ENCODE measurements at places on chromosomes 13 and 19.

DNA sequence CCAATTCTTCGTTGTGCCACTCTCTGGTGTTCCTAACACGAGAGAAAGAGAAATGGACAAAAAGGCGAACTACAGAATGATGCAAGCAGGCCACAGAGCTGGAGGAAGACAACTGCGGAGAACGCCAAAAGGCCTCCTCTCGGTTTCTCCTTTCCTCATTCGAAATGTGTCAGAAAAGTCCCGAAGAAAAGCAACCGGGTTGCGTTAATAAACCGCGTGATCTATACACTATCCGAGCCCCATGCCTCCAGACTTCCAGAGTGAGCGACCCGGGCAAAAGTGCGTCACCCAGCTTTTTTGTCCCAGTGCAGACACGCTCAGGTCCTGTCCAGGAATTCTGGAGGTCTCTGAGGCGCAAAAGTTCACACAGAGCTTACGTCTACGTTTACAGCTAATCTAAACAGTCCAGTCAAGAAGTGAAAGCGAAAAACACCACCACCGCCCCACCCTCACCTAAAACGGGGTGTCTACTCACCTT is 413 bp downstream of the N4BP2L2 start:
- DNase-seq = peak; percentile 65

DNA sequence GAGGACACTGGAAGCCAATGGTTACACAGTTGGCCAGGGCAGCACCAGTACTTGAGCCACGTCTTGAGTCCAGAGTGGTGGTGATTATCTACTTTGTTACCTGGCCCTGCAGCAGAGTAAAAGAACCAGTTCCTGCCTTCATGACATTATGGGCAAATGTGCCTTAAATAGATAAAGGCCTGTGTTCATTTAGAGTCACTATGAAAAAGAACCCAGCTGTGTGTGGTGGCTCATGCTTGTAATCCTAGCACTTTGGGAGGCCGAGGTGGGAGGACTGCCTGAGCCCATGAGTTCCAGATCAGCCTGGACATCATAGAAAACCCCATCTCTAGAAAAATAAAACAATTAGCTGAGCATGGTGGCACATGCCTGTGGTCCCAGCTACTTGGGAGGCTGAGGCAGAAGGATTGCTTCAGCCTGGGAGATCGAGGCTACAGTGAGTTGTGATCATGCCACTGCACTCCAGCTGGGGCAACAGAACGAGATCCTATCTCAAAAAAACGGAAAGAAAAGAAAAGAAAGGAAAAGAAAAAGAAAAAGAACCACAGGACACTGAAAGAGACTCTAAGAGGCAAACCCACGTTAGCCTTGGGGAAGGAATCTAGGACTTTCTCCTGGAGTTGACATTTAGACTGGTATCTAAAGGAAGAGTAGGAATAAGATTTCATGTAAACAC is 3.4 kb upstream of the IRF2BP1 start:
- no peak for DNase-seq

- peak; percentile 87 for DNase-seq
Observed at GRCh38 chr19:44746946-44747738, 1.4 kb upstream of the BCL3 start.

GRCh38 chr13:32092496-32092895 is 60.9 kb downstream of the FRY start:
- no peak for DNase-seq

DNA sequence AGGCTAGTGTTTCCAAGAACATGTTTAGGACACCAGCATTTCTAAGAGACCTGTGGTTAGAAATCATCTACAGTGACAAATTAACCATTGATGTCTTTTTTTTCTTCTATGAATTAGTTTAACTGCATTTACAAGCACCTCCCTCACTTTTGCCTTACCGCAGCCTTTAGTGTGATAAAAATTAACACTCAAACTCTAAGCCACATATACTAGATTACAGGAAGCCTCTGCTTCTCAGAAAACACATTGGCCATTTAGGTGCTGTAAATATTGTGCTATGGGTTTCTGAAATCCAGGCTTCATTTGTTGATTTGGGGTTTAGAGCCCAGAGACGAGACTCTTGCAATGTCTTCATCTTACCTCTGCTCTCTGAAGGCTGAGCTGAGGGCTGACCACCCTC is 34.6 kb upstream of the OLFM4 start:
- DNase-seq = no peak
